NCI-H1417 treated with DMSO at 0.1 percent for 48 hours (cell line): ENCODE measurements at places on chromosomes 5 and 9.

GRCh38 chr9:73441890-73442818 is 290.5 kb downstream of the ANXA1 start:
- DNase-seq: no peak

GRCh38 chr9:89929673-89930480 is 325.1 kb downstream of the GADD45G start:
- peak; percentile 42 for DNase-seq

DNA sequence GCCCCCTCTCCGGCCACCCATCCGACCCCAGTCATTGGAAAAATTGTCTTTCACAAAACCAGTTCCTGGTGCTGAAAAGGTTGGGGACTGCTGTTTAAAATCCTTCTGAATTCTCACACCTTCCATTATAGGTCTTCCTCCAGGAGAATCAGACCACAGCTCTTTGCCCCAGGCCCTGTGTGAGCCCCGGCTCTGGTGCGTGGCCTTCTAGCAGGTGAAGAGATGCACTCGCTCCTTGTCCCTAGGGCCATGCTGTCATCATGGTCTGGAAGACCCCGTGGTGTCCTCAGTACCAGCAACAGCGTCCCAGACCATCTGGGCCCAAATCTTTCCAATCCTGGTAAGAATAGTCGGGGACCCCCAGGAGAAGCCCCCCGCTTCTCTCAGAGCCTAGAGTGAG is 95.2 kb downstream of the DAP start:
- no peak for DNase-seq

DNA sequence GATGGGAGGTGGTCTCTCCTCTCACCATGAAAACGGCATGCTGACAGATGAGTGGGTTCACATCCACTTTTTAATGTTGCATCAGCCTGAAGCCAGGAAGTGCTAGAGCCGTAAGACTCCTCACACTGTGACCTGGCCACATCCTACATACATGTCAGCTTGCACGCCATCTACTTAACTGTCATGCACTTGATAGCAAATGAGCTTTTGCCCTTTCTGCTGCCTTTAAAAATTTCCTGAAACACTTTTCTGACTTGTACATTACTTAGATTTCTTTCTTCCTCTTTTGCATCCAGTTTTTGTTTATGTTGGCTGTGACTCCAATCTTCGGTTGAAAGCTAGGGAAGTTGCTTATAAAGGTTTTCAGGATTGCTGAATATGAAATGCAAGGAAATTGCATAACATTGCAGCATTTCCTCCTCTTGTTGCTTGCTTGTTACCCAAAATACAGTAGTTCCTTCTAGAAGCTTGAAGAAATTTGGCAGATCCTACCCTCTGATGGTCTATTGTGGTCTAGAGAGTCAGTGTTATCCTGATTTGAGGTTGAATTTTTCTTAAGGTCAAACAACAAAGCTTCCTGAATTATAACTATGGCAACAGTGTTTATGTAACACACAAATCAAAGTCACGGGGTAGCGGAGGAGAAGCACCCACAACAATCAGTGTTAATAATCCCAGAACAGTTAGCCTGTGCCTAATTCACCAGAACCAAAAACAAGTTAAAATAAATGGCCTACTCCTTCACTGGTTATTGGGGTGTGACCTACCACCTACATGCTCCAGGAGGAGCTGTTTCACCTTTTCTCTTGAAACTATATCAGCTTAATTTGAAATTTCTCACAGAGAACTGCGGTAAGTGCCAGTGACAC is 232.5 kb downstream of the ARHGAP26 start:
- DNase-seq: no peak

DNA sequence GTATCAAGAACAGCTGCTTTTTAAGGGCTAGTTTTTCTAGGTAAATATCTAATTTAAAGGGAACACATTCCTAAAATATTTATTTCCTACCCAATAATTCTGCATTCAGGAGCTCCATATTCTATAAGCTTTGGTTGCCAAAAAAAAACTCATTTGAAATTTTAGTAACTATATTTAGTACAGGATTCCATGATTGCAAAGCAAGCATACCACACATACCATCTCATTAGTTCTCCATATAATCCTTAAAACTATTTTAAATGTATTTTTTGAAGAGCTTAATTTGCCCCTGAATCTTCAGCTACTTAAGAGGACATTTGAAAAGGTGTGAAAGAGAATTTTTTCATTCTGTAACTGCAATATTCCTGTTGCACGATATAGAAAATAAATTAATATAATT is 877.0 kb downstream of the NR2F1-AS1 start:
- no peak for DNase-seq

- DNase-seq: no peak
Observed at GRCh38 chr5:146920351-146920881, 41.9 kb upstream of the PPP2R2B start.

DNA sequence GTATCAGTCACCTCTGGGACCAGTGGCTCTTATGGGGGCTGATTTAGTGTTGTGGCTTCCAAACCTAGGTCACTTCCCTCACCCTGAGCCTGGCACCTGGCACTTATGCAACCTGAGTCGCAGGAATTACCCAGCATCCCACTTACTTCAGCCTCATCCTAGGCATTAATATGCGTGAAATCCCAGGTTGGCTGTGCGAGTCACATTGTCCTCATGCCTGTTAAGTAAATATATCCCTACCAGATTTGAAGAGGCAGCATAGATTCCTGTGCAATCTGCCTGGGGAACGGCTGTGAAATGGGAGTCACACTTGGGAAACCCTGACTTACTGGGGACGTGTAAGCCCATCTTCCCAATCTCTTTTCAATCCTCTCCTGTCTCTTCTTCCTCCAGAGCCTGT is 42.7 kb upstream of the AKNA start:
- no peak for DNase-seq

- DNase-seq: no peak
Observed at GRCh38 chr5:89399548-89399947, 516.6 kb upstream of the MEF2C start.

DNA sequence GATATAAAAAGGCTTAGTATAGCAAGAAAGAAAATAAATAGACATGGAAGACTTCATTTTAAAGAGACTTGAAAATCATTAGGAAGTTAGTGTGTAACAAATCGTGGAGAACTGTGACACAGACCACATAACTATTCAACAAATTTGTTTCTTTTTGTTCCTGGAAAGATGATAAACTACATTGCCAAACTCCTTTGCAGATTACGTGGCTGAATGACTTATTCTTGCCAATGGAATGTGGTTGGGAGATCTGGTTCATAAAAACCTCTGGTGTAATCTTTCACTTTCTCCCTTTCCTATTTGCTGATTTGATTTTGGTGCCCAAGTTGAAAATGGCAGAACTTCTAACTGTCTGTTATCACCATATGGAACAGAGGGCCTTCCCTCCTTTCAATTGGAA is 328.9 kb upstream of the MEF2C start:
- DNase-seq: no peak

DNA sequence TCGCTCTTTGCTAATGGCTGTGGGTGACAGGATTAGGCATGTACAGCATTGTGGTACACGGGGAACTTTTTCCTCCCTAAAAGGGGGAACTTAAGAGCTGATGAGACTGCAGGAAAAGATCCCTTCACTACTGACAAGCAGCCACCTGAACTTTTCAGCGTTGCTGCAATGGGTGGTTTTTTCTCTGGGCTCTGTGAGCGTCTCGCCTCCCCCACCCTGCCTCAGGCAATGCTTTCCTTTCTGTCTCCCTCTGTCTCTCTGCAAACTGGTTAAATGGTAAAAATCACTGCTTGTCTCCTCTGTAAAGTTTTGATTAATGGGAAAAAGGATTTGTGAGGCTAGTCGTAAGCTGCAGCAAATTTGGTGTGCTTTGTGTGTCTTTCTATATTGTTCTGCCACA is 20.3 kb downstream of the HSD17B3 start:
- no peak for DNase-seq

DNA sequence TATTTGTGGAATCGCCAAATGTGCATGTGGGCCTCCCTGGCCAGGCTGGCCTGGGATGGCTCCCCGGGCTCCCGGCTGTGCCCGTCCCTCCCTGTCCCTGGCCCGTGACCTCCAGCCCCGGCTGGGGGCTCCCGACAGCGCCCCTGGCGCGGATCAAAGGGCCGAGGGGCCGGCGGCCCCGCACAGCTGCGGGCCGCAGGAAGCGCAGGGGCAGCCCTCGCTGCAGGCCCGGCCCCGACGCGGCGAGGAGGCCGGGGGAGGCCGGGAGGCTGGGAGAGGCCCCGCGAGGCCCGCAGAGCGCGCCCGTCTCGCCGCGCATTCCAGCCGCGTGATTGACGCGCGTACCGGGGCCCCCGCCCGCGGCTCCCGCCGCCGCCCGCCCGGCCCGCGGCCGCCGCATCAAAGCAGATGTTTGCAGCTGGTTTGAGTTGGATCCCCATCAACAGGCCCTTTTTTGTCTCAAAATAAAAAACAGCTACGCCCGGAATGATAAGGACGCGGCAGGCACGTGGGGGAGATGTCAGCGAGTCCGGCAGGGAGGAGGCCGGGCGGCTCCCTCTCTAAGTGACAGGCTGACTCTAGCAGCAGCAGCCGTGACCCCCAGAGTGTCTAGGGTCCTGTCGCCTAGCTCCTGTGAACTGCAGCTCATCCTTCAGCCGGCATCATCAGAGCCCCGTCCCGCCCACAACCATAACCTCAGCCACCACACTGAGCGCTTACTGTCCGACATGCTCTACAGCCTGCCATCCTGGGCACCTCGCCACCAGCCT is 69.4 kb downstream of the LMX1B start:
- DNase-seq: no peak

- no peak for DNase-seq
Observed at GRCh38 chr9:77987081-77987656, 44.4 kb downstream of the GNAQ start.
